EL (cell line): ENCODE measurements at places on chromosomes 1 and 21.

DNA sequence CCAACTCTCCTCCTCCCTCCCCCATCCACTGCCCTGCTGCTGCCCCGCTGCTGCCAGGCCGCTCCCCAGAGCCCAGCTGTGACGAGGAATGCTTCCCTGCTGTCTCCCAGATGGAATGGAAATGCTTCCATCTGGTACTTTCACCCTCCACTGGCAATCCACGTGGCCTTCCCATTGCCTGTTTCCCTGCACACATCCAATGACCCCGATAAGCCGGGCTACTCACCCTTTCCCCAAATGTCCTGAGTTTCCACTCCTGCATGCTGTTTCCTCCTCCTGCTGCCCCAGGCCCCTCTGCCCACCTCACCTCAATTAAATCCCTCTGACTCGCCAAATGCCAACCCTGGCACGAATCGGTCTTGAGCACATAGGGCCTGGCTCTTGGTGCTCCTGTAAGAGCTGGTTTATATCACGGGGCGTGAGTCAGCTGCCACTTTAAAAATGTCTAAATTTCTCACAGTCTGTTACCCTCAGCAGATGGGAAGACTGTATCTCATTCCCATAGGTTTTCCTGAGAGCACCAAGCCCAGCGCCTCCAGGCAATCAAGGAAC is 36.4 kb downstream of the MRAP start:
- DNase-seq: no peak

DNA sequence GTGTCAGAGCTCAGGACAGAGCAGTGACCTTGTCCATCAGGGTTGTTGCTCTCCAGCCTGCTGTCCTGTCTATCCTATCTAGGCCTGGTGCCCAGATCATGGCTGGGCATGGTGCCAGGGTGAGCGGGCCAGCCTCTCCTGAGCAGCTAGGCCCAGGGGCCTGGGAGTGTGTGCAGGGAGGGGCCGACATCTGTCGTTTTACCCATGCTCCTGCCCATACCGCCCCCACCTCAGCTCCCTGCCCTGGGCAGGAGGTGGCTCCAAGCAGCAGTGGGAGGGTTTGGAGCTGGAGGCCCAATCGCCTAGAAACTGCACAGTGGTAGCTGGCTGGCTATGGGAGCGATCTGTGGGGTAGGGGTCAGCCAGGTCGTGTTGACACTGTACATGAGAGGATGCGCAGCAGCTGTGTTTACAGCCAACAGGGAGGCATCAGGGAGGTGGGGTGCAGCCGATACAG is 6.5 kb downstream of the INSRR start:
- peak; percentile 25 for DNase-seq

DNA sequence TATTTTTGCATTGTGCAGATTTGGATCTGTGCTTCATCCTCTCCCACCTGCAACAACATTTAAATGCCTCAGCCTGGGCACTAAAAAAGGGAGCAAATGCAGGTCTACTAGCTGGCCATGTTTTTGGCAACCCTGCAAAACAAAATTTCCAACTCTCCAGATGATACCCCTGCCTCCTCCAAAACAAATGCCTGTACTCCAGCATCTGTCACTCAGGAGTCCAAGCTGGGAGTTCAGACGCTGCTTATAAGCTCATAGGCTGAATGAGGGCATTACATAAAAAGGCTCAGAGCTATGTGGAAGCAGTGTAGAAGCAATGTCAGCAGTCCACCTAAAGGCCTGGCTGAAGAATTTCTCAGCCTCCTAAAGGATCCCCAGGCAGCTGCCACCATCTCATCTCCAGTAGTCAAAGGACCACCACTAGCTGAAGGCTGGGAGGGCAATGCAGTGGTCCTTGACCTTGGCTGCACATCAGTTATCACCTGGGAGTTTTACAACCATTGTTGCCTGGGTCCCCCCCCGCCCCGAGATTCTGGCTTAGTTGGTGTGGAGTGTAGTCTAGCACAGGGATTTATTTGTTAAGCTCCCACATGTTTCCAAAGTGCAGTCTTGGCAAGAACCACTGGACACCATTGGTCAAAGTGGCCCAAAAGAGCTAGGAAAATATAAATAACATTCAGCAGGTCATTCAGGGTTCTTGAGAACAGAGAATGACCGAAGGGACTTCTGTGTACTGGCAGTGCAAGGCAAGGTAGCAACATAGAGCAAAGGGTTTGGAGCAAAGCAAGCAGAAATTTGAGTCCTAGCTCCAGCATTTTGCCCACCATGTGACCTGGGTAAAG is 57.2 kb downstream of the ITPKB start:
- no peak for DNase-seq

- DNase-seq: peak; percentile 84
These were observed 756 bp downstream of the ANKRD13C start for GRCh38 chr1:70353601-70354331.

GRCh38 chr1:203765029-203765837 is at the start of gene LAX1:
Gene LAX1 (plus strand): TSS chr1:203765183. CDS start chr1:203765566, 383 bp downstream.
- no peak for DNase-seq

DNA sequence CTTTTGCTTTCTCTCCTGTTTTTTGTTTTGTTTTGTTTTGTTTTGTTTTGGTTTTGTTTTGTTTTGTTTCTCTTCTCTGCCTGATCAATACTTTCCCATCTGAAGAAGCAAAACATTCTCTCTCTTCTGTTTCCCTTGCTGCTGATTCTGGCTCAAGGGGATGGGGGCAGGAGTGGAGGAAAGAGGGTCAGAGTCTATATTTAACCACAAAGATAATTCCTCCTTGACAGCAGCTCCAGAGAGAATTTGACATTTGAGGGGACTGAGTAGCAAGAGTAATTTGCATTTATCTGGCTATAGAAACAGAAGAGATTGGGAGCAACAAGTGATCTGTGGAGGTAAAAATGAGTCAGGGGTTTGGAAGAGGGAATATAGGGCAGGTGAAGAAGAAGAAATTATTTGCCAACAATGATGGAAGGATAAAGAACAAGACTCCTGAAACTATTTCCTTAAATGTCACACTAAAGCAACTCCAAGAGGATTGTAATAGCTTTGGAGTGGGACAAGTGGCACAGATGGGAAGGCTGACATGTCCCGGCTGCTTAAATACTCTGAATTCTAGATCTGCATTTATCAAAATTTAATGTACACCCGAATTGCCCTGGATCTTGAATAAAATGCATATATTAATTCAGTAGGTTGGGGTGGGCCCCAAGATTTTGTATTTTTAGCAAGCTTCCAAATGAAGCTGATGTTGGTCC is 349.3 kb upstream of the PLXNA2 start:
- no peak for DNase-seq

DNA sequence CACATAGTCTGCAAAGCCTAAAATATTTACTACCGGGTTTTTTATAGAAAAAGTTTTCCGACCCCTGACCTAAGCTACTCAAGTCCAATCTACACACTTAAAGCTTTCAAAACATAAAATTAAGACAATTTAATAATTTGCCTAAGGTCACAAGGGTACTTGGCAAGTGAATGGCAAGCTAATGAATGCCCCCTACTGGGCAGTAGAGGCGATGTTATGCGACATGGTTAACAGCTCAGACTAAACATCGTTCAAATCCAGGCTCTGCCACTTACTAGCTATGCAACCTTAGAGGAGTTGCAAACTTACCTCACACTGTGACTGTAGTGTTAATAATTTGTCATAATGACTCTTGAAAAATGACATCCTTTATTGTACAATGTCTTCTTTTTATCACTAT is 317.2 kb upstream of the NFIA start:
- peak; percentile 25 for DNase-seq

DNA sequence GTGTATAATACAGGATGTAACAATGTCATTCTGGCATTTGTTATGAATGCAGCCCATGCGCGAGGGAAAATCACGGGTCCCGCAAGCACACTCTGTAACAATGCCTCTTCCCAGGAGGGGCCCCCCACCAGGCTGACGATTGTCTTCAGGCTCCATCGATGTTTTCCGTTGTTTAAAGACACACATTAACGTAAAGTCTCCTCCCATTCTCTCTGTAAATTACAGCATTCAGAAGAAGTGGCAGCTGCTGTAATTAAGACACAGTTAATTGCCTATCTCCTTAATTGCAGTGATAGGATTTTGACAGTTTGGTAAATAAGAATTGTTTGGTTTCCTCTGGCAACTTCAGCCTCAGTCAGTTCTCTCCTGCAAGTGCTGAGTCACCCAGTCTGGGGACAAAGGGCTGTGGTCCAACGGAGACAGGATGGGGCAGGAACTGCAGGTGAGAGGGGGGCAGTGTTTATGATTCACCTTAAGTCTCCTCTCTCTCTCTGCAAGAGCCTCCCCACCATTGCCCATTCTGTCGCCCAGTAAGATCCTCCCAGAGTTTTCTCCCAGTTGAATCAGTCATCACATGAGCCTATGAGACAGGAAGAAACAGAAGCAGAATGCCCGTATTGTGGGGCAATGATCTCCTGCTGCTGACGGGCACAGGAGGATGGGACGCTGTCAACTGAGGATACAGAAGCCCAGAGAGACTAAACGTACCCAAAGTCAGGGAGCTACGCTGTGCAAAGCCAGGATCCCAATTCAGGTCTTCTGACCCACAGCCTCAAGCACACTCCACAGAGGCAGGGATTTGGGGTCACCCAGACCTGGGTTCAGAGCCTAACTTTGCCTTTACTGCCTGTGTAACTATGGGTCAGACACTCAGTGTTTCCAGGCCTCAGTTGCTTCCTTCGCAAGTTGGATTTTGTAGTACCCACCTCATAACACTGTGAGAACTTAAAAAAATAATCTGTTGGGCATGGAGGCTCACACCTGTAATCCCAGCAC is 110.0 kb downstream of the ADSS2 start:
- no peak for DNase-seq

GRCh38 chr1:220572416-220572815 is 44.5 kb downstream of the MARK1 start:
- no peak for DNase-seq

DNA sequence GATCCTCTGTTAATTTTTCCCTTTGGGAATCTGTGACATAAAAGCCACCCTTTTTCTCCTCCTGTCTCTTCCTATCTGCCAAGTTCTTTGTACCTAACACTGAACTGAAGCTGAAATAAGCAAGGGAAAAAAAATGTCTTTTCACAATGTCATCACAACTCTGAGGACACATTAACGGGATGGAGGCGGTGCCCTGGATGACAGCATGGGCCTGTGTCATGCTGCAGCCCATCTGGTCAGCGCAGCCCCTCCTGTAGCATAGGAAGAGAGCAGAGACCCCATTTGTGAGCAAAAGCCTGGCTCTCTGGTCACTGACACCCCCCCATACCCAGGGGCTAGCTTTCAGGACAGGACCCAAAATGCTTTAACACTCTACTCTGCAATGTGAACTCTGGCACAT is 22.5 kb downstream of the SYT2 start:
- no peak for DNase-seq

- no peak for DNase-seq
These were observed 372.2 kb downstream of the RRAGC start for GRCh38 chr1:38487396-38487795.

GRCh38 chr1:111801071-111801850 is 45.6 kb downstream of the DDX20 start:
- no peak for DNase-seq

DNA sequence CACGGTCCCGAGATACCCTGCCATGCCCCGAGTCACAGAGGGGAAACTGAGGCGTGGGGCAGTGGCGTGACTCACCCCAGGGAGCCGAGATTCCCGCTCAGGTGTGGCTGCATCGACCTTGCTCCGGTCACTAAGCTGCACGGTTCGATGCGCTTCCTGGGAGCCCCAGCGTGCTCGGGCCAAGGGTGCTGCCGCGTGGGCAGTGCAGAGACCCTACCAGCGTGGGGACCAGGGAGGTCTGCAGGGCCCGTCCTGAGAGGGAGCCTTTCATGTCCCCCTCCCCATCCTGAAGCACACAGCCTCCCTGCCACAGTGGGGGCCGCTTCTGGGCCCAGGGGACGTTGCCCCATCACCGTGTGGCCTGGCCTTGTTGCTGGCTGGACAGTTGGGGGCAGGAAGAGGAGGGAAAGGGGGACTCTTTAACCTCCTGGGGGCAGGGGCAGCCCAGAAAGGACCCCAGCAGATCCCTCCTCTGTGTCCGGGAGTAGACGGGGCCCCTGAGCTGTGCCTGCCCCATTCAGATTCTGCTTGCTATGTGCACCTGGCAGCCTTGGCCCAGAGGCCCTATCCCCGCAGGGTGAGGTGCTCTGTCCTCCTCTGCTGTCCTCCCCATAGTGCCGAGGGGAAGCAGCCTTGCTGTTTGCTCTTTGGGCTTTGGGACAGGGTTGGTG is 52.3 kb downstream of the COL18A1 start:
- DNase-seq: no peak

- DNase-seq: peak; percentile 38
These were observed 4.5 kb downstream of the PARP1 start for GRCh38 chr1:226403201-226404034.

DNA sequence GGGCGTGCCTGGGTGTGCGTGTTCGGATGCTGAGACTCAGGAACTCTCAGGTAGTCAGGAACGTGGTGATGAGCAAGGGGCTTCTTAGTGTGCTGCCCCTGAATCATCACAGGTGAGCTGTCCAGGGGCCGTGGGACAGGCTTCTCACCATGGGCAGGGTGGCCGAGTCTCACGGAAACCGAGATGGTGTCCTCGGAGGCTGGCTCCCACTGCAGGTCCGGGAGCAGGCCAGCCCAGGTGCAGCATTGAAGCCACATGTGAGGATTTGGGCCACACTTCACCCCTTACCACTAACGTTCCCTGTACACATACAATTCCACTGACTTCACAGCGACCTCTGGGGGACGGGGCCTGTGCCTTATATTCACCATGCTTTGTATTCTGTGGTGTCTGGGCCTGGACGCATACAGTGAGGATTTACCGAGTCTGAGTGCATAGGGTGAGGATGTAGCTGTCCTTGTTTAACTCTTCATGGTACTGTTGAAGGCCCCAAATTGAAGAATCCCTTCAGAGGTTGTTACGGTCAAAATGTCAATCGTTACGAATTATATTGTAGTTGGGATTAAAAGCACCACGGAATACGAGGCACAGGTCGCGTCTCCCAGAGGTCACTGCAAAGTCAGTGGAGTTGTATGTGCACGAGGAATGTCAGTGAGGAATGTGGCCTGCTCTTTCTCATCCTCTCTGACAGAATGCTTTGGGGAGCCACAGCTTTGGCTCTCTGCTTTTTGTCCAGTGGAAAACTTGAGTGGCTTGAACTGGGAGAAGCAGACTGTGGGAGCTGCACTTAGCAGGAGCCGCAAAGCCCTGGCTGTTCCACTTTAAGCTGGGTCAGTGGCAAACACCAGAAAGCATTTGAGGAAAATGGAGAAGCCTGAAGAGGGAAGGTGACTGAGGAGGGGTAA is 95.3 kb downstream of the MTR start:
- DNase-seq: peak; percentile 6

GRCh38 chr1:185681034-185681633 is 53.1 kb upstream of the HMCN1 start:
- DNase-seq: peak; percentile 48

DNA sequence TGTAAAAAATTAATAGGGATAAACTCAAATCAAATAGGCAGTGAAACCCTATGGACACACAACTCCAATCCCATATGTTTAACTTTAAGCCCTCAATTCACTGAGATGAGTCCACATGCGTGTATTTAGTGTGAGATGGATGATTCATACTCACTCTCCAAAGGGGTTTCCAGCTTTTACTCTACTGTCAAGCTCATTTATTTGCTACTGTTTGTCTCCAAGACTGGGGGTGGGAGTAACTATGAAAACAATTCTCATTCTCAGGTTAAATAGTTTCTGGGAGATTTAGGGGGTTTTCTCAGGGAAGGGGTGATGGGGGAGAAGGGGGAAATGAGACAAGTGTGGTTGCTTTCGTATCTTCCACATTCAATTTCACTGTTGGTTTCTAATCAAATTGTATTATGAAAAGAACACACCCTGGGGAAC is 2.7 kb downstream of the RAB29 start:
- no peak for DNase-seq

GRCh38 chr1:101257500-101258325 is 20.9 kb downstream of the S1PR1 start:
- peak; percentile 58 for DNase-seq

GRCh38 chr21:16088056-16088455 is 358.3 kb downstream of the USP25 start:
- no peak for DNase-seq
